ENCODE measurements at places on chromosomes 1 and 21. TPM values are rescaled to one million over a fixed set of nuclear protein-coding genes. Genes with fewer than 3 reads are reported as not detected.
A peak's percentile ranks its signal among the peaks of the same experiment; 100 is the strongest.

GRCh38 chr1:165129568-165130164 is 226.8 kb downstream of the LMX1A start:
- H3K4me3 ChIP-seq, result no peak overlapping the region
- no peaks in the 10 kb centered on the region for H3K36me3 ChIP-seq
- H3K4me1 ChIP-seq, result no peaks in the 10 kb centered on the region
- peak; percentile 51 for DNase-seq
- H3K27ac ChIP-seq, result no peak overlapping the region

FCAMR gene
- not detected for total RNA-seq

- DNase-seq, result no peak
- no peak overlapping the region for H3K27ac ChIP-seq
- no peaks in the 10 kb centered on the region for H3K4me1 ChIP-seq
These were observed 50.3 kb downstream of the S100B start for GRCh38 chr21:46554431-46555224.

GRCh38 chr1:170732252-170732588 is 68.3 kb downstream of the PRRX1 start:
- DNase-seq, result no peak
- H3K27me3 ChIP-seq, result no peaks in the 10 kb centered on the region
- no peaks in the 10 kb centered on the region for H3K4me1 ChIP-seq
- H3K4me3 ChIP-seq, result no peak overlapping the region

SPATA1 gene
- total RNA-seq, result 3.1 TPM

All from HCT116 (cell line).